ENCODE measurements at places on chromosomes 3 and 15.

GRCh38 chr3:74564560-74564959 lies 49.9 kb downstream of the CNTN3 start:
- DNase-seq: no peak

GRCh38 chr3:150680562-150680961 lies 23.2 kb downstream of the ERICH6 start:
- DNase-seq: no peak

- DNase-seq: no peak
Observed at GRCh38 chr3:52140769-52141168, 13.5 kb downstream of the POC1A start.

- no peak for DNase-seq
Observed at GRCh38 chr3:86733257-86733656, 257.7 kb downstream of the VGLL3 start.

GRCh38 chr3:29088579-29088978 lies 192.3 kb upstream of the RBMS3 start:
- DNase-seq: no peak

DNA sequence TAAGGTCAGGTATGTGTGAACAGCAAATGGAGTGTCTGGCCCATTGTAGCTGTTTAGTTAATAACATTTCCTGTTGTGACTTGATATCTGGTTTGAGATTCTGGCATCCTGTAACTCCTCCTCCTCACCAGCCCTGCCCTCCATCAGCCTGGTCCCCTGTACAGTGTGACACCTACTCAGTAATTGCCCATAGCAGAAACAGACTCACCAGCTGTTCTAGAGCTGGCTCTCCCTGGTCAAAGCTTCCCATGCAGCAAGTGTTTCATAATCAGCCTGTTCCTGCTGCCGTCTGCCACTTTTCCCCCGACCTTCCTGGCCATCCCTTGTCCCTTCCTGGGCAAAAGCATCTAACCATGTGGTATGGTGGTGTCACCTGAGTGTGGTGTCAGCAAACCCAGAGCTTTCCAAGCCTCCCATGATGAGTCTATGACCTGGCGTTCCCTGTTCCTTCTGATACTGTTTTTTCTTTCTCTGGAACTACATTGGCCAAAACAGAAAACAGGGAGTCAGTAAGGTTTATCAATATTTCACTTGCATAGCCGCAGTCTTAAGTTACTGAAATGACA lies 55.4 kb downstream of the B3GALNT1 start:
- no peak for DNase-seq

GRCh38 chr3:183058351-183058750 lies 40.9 kb downstream of the MCCC1 start:
- DNase-seq: peak; percentile 85

- DNase-seq: peak; percentile 51
Observed at GRCh38 chr3:12120374-12121140, 38.2 kb downstream of the TIMP4 start.

DNA sequence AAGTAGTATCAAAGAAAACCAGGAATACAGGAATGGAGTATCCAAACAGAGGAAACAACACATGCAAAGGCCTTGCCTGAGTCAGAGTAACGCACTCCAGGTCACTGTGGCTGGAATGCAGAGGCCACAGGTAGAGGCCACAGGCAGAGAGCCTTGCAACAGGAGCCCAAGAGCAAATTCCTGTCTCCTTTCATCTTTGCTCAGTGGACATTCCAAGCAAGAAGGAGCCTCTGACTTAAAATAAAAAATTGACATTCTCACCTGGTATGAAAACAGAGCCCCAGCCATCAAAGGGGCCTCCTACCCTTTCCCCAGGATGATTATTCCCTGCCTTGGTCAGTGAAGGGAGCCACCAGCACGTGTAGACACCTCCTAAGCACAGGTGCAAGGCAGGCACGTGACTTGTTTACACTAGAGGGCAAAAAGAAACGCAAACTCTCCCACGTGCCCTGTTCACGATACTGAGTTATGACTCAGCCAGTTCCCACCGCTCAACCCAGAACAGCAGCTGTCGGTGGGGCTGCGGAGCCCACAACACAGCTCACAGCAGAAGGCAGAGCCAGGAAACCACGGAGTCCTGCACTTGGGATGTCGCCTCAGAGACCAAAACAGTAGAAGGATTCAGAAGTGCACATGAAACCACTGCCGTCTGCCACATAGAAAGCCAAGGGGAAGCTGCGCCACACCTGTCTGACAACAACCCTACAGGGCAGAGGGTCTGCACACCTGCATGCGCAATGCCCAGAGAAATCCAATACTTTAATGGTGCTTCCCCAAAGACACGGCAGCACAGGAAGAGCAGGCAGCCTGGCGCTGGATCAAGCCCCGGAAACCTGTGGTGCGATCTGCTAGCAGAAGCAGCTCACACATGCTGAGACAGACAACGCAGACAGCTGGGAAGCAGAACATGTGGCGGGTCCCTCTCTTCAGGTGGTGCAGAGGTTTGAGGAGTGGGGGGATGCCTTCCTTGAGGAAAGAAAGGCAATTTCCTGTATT lies 52.1 kb downstream of the ITGB5 start:
- peak; percentile 94 for DNase-seq

GRCh38 chr15:43794269-43795037 lies 2.3 kb downstream of the SERF2 start:
- no peak for DNase-seq

GRCh38 chr3:95277613-95278012 lies 1214.8 kb downstream of the NSUN3 start:
- no peak for DNase-seq

DNA sequence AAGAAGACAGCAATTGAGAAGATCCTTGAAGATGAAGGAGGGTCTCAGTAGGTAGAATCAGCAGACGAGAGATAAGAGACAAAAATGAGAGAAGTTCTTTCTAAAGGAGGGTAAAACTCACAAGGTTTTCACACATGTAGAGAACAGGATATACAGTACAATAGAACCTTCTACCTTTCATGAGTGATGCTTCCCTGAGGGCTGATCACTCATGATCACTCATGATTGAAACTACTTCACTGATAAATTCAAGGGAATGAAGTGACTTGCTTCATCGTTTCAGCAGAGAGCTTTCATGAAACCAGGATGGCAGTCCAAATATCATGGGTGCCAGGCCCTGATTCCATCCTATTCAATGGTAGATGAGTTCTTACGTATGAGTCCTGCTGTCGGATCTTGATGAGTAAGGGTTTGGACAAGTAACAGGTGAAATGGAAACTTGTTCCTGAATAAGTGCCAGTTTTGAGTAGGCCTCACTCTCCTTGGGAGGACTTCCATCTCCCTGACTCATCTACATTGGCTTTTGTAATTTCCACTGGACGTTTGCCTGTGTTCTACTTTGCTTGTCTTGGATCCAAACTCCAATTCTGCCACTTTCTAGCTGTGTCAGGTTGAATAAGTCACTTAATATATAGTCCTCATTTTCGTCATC lies 9.6 kb upstream of the CLDN16 start:
- no peak for DNase-seq

DNA sequence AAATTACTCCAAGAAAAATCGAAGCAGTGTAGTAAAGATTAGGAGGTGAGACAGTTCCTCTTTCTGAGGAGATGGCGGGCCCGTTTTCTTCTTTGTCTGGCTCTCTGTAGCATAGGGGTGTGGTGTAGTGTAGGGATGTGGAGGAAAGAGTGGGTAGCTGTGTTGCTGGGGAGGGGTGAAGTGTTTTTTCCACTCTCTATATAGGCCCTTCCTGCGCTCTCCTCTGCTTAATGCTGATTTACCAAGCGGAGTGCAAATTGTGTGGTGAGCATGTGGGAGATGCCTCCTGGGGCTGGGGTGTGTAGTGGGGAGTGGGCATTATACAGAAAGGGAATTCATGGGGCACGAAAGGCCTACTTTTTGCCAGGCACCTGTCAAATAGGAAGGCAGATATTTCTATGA lies 94.9 kb downstream of the ST6GAL1 start:
- no peak for DNase-seq

- peak; percentile 51 for DNase-seq
Observed at GRCh38 chr3:150429767-150430671, 21.9 kb downstream of the TSC22D2 start.

DNA sequence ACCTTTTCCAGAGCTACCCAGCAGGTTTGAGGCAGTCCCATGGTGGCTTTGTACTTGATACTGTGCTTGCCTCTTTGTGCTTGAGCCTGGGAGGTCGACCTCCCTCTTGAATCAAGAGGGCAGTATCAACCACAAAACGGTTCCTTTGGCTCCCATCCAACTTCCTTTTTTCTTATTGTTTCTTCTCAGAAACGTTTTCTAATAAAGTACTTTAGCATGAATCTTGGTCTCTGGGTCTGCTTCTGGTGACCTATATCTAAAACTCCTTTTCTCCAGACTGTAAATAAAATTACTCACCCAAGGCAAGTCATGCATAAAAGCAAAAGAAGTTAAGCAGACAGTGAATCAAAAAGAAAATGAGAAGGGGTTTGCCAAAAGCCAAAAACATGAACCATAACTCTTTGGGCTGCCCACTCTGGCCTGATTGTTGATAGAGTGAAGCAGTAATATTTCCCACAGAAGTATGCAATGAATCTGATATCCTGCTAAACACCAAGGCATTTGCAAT lies 112.2 kb upstream of the SLC4A7 start:
- no peak for DNase-seq

GRCh38 chr3:191065181-191065805 lies 133.7 kb upstream of the OSTN start:
- no peak for DNase-seq

DNA sequence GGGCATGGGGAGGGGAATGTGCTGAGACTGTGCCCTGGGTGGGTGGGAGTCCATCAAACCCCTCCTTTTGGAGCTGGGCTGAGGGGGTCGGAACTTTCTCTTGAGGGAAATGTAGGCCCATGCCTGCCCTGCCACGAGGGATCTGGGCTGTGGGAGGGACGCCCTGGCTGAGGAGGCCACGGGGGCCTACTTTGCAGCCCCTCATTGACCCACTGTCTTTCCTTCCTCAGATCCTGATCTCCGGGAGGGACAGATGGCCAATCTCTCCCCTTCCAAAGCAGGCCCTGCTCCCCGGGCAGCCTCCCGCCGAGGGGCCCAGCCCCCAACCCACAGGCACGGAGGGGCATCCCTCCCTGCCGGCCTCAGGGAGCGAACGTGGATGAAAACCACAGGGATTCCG lies 25.3 kb downstream of the LOXL1 start:
- DNase-seq: no peak

- DNase-seq: peak; percentile 97
Observed at GRCh38 chr3:141368062-141368924, at the start of gene ZBTB38. Gene ZBTB38, plus strand, starts transcription at chr3:141368504. Its CDS starts 73,885 bp downstream, at chr3:141442389.

DNA sequence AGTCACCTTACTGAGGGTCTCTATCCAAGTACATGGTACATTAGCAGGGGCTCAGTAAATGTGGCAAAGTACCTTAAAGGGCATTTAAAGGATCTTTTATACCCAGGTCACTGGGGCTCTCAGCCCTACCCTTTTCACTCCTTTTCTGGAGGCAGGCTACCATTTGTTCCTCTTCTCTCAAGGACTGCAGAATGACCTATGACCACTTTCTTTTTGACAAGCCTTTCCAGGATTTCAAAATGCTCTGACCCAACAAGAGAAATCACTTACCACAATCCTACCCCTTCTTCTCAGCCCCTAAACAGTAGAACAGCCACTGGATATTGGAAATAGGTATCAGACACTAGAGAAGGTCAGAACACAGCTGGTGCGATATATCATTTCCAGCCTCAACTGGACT lies 221.8 kb upstream of the TPRG1 start:
- no peak for DNase-seq

DNA sequence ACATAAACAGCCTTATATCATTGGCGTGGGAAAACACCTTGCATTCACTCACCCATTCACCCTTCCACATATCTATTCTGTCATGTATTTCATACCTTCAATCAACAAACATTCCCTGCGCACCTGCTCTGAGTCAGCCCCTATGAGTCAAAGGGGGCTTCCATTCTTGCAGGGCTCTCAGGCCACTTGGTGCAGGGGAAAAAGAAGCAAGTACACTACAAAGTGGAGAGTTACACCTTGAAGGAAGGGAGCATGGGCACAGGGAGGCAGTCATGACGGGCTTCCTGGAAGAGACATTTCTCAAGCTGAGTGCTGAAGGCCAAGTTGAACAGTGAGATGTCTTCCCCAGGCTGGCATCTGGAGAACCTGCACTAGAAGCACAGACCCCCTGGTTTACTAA lies 4.6 kb upstream of the AMOTL2 start:
- DNase-seq: peak; percentile 85

DNA sequence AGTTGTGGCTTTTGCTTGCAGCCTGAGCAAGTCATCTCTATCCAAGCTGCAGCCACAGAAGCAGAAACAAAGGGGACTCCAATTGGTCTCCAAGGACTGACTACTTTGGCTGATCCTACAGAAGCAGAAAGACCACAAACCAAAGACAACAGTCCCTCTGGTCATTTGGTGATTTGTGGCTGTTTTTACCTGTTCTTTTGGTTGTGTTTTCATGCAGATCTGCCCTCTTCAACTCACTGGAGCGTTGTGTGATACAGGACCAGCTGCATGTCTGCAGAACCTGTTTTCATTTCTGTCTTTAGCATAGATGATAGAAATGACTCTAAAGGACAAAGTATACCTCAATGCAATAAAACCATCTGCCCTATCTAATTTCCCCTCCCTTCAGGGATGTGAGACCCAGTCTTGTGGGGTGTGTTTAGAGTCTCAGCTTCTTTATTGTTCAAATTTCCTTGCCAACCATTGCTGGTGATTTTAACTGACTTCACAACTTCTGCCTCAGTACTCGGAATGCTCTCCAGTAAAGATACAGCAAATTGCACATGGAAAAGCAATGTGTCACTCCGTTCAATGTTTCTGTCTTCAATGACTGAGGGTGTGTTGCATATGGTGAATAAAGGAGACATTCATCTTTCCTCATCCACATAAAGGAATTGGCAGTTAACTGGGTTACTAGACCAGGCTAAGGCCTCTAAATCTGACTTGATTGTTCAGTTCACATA lies 48.9 kb upstream of the SLC7A14 start:
- DNase-seq: no peak

GRCh38 chr3:110343376-110343775 lies 728.2 kb upstream of the NECTIN3 start:
- DNase-seq: no peak

DNA sequence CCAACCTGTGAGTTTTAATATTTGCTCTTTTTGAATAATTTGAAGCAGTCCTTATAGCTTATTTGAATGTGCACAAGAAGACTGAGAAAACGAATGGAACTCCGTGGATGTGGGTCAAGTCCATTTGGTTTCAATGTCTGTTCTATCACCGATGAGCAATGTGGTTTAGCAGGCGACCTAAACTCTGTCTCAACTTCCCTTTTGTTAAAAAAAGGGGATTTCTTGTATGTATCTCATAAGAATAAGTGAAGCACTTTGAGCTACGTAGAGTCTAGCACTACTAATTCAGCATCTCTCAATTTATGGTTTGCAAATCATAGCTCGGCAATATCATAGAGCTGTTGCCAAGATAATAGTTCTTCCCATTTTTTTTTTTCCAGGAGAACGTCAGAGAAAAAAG lies 4.6 kb upstream of the SKIL start:
- no peak for DNase-seq

Measured in trophoblast cell (in vitro differentiated cells and primary cell).